ENCODE measurements at places on chromosomes 1 and 21.

GRCh38 chr1:40760984-40761383 is 22.6 kb upstream of the KCNQ4 start:
- no peak for DNase-seq

- DNase-seq, result no peak
Observed at GRCh38 chr21:45724345-45724961, 80.9 kb downstream of the PCBP3 start.

GRCh38 chr1:41769068-41769467 is 149.7 kb downstream of the HIVEP3 start:
- DNase-seq, result no peak

- no peak for DNase-seq
Observed at GRCh38 chr1:78787544-78787943, 137.9 kb downstream of the IFI44 start.

GRCh38 chr1:226575739-226576378 is 27.3 kb downstream of the STUM start:
- DNase-seq, result no peak

DNA sequence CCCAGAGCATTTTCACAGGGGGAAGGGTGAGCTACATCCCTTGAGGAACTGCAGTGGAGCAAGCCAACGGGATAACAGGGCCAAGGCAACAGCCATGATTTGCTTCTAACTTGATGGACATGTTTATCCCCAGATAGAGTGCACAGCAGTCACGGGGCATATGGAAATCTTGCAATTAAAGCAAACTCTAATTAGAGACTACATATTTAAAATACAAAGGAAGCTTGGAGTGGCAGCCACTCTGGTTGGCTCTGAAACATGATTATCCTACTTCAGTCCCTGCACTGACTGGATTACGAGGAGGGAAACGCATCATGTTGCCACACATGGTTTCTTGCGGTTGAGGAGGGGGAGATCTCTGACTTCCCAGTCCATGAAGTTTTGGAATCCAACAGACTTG is 60.8 kb downstream of the BEND5 start:
- DNase-seq, result no peak

DNA sequence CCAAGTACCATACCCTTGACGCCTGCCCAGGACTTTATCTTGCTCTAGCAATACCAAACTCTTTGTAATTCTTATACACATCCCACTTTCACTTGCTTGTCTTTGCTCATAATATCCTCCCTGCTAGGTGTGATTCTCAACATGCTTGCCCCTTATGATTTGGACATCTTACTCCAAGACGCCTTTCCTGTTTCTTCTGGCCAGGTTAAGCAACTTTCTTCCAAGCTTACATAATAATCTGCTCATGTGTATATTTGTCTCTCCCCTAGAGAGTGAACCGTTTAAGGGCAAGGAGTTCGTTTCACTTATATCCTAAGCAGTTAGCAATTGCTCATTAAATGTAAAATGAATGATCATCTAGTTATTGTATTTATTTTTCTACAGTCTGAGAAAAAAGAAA is 21.8 kb downstream of the CRYZL1 start:
- no peak for DNase-seq

GRCh38 chr1:226978432-226979114 is 38.5 kb downstream of the COQ8A start:
- no peak for DNase-seq

GRCh38 chr1:5750186-5751162 is 241.8 kb downstream of the NPHP4 start:
- no peak for DNase-seq

DNA sequence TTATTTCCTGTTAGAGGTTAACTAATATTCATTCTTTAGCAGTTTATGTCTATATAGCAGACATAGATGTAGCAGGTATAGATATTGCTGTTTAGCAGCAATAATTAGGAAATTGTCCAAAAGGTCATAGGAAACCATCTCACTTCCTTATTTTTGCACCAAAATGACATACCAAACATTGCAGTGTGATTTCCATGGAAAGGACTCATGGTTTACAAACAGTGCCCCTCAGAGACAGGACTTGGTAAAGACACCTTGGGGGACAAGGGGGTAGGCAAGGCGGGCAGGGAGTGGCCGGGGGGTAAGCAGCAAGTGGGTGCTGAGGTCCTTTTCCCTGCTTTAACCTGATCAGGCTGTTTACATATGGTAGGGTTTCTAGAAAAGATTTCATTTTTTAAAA is 30.5 kb downstream of the BATF3 start:
- DNase-seq, result no peak

DNA sequence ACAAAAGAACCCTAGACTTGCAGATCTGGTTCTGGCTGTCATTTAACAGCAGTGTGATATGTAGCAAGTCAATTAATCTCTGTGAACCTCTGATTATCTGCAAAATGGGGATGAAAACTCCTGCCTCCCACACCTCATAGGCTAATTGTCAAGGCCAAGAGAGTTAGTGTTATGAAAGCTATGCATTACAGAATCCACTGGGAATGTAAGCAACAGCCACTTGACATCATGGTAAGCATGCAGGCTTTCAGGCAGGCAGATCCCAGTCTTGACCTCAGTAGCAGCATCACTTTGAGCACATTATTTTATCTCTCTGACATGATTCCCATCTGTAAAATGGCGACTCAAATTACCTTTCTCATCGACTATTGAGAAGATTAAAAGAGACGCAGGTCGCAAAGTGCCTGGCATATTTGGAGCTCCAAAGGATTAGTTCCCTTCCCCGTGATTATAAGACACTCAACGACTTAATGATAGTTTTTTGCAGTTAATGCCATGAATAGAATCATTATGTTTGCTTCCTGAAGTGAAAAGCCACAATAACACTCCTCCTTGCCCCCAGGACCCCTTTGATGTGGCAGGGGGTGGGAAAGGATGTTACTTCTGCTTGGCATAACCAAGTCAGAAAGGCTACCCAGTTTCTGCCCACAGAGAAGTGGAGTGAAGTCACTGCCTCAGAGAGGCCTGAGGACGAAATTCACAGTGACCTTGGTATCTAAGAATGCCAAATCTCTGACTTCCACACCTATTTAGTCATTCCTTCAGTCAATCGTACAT is 273.0 kb upstream of the NFIA start:
- DNase-seq, result no peak

GRCh38 chr1:200435200-200435780 is 25.5 kb upstream of the ZNF281 start:
- DNase-seq, result no peak

DNA sequence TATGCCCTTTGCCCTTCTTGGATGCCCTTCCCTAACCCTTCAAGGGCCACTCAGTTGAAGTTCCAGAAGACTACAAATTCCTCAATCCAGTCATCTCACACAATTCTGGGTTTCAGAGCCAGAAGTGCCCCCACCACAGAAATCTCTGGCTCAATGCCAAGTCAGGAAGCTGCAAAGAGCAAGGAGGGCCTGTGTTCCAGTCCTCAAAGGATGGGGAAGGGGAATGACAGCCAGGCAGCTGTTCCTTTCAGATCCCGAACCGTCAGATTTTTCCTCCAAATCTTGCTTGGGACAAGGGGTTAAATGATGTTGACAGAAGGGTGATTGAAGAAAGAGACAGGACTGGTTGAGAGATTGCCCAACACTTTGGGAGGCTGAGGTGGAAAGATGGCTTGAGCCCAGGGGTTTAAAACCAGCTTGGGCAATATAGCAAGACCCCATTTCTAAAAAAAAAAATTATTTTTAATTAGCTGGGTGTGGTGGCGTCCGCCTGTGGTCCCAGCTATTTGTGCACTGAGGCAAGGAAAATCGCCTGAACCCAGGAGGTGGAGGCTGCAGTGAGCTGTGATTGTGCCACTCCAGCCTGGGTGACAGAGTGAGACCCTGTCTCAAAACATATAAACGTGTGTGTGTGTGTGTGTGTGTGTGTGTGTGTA is 716 bp upstream of the HPDL start:
- no peak for DNase-seq

- DNase-seq, result no peak
Observed at GRCh38 chr1:93207211-93207610, 26.7 kb downstream of the CCDC18 start.

DNA sequence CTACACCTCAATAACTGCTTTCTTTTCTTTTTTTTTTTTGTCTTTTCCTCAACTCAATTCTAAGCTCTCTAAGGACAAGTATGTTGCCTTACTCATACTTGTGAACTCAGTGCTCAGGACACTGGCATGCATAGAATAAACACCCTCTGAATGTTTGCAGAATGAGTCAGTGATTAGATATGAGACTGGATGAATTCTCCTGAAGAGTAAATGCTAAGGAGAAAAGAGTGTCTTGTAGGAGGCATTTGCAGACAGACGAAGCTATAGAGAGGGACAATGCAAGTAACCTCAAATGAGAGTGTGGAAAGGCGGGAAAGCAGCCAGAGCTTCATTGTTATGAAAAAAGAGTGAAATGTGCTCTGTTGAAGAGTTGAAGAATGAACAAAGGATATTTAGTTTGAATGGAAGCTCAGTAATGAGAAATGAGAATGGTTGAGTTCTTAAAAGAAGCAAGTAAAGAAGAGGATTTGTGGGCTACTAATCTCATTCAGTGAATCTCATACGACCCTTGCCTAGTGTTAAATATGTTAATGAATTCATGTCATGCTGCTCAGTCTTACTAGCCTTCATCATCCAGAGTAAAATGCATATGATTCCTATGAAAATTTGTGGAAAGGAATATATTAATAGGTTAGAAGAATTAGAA is 166.1 kb upstream of the DPYD start:
- no peak for DNase-seq

DNA sequence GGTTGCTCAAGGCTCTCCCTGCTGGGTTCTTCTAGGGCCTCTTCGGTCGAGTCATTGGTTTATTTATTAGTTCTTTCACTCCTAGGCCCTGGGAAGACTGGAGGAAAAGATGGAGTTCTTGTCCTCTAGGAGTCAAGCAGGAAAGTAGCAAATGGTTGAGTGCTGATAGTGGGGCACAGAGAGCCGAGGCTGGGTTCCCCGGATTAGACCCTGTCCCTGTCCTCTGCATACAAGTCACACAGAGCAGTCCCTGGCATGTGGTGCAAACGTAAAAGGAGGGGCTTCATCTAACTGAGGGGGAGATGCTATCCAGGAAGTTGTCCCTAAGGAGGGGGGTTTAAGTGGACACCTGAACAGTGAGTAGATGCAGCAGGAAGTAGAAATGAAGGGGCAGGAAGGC is 19.2 kb upstream of the KCNE2 start:
- DNase-seq, result no peak

GRCh38 chr1:34929853-34930701 is 627 bp upstream of the DLGAP3 start:
- no peak for DNase-seq

DNA sequence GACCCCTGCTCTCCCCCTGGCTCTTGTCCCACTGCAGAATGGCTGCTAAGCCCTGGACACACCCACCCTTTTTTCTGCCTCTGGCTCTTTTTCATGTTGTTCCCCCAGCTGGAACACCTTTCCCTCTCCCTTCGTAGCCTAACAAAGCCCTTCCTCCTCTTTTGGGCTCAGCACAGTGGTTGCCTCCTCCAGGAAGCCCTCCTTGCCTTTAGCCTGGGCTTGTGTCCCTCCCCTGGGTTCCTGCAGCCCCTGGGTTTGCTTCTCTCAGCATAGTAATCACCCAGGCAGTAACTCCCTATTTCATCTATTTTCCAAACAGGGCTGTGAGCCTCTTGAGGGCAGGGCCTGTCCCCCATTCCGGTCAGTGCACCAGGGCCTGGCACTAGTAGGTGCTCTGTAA is 19.8 kb upstream of the ACTL8 start:
- no peak for DNase-seq

DNA sequence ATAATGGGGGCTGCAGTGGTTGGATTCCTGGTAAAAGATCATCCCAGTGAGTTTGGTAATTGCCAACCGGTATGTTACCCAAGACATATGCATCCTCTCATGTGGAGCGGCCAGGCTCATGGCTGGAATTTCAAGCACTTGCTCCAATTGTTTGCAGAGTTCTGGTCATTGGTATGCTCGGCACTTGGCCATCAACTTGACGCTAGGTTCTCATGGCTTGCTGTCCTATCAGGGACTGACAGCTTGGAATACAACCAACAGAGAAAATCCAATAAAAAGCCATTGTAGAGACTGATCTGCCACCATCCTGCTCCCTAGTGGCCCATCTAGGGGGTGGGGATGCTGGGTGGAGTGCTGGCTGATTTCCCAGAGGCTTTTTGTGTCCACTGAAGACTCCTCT is 120.9 kb downstream of the EDEM3 start:
- no peak for DNase-seq

DNA sequence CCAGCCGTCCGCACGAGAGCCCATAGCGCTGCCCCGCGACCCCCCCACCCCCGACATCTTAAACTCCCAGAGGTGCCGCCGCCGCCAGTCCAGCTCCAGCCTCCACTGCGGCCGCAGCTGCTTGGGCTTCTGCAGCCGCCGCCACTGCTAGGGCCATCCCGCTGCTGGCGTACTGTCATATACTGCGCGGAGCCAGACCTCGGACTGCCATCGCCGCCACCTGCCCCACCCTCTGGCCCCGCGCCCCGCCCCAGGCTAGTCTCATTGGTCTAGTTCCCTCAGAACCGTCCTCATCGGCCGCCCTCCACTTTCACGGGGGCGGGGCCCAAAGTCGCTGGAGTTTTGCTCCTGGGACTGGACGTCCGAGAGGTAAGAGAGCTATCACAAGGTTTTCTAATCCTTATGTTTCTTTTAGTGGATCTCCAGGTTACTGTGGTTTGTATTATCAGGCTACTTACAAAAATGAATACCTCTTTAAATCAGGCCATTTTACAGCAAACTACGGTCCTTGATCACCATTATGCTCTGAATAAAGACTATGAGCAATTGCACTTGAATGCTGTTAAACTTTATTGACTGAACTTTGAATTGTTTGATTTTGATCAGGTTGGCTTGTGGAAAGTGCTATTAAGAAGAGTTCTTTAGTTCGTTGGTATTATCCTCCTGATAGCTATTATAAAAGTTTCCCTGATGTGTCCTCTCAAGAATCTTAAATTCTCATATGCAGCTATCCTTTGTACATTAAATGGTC is 2.8 kb upstream of the CD1D start:
- no peak for DNase-seq

- DNase-seq, result no peak
Observed at GRCh38 chr1:73676186-73676585, 521.8 kb downstream of the LRRIQ3 start.

DNA sequence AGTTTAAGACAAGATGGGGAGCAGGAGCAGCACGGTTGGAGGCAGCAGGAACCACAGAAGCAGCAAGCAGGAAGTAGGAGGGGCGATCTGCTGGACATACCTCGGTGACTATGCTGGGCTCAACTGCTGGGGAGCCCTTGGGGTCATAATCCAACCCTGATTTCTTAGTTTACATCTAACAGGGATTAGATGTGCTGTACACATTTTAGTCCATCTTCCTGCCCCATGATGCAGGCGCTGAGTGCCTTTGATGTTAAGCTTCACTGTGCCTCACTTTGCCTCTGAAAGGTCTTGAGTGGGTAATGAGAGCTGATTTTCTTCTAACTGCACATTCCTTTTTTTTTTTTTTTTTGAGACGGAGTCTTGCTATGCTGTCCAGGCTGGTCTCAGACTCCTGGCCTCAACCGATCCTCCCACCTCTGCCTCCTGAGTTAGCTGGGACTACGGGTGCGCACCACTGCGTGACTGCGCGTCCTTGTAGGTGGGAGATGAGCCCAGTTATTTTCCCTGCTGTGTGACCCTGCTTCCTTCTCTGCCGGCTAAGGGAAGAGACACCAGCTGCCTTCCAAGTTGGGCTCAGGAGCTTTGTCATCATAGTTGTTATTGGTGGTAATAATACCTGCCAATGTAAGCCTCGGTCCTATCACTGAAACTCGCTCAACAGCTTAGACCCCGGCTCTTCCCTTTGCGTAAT is 1.1 kb upstream of the RCAN3 start:
- DNase-seq, result no peak
